ENCODE measurements at places on chromosomes 5 and 9.

DNA sequence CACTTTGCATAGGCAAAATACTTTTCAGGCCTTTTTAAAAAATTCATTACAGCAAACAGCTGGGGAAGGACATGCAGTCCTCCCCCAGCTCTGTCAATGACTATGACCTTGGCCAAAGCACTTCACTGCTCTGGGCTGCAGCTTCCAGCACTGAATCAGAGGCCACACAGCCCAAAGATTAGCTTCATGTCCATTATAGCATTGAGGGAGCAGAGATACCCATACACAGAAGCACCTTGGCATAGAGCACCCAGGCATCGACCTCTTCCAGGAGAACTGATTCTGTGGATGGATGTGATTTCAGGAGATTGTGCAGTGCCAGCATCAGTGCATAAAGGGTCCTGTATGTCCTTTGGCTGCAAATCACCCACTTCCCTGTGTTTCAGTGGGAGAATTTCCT is 241.9 kb downstream of the MARCHF11 start:
- DNase-seq, result no peak

- DNase-seq, result no peak
Observed at GRCh38 chr5:139341187-139341688, 416 bp upstream of the PAIP2 start.

DNA sequence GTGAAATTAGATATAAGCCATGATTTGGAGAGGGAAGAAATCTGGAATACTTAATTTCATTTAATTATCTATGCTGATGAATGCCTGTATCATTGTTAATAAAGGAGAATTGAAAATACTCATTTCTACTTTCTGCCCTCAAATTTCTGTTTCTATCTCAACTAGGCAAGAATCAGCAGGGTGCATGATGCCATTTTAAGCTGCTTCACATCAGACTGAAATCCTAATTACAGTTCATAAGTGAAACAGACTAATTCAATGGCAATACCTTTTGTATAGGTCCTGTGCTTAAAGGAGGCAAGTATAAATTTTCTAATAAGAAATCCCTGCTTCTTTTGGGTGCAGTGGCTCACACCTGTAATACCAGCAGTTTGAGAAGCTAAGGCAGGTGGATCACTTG is 22.3 kb upstream of the TAL2 start:
- no peak for DNase-seq

DNA sequence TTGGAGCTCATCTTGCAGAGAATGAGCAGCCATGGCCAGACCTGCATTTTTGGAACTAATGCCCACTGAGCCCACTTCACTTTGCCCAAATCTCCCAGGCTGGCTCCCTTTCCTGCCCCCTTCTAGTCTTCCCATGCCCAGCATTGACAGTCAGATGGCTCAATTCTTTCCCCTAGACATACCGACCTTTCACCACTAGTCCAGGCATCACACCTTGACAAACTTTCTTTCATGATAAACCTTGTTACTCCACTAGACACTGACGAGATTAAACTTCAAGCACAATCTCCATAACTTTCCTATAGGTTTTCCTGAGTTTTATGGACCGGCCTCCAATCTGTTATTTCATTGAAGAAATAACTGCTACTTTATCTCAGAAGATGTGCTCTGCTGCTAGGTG is 47.8 kb upstream of the RAI14 start:
- DNase-seq, result no peak

GRCh38 chr5:79743846-79744605 is 54.4 kb downstream of the CMYA5 start:
- DNase-seq, result no peak

DNA sequence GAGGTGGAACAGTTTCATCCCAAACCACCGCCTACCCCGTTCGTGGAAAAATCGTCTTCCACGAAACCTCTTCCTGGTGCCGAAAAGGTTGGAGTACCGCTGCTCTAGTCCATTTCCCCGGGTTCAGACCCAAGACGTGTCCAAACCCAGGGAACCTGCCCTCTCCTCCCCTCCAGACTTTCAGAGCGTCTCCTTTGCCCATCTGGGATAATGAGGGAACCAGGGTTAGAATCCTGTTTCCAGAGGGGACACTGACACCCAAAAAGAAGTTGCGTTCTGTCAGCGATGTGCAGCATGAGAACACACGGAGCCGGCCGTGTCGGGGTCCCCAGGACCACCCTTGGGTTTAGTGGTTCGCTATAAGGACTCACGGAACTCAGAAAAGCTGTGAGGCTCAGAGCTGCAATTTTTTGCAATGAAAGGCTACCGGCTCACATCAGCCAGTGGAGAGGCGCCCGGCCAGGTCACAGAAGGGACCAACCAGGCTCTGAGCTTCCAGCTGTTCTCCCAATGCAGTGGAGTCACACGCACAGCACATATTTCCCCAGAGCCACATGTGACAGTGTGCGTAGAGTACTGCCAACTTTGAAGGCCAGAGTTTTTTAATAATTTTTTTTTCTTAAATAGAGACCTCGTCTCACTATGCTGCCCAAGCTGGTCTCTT is 19.4 kb downstream of the LAMC3 start:
- DNase-seq, result no peak

GRCh38 chr5:135062216-135063055 is 28.4 kb upstream of the PITX1 start:
- no peak for DNase-seq

GRCh38 chr9:115327436-115328122 is 209.6 kb upstream of the TNC start:
- DNase-seq, result no peak

GRCh38 chr5:96051401-96051830 is 89.8 kb upstream of the ELL2 start:
- no peak for DNase-seq

DNA sequence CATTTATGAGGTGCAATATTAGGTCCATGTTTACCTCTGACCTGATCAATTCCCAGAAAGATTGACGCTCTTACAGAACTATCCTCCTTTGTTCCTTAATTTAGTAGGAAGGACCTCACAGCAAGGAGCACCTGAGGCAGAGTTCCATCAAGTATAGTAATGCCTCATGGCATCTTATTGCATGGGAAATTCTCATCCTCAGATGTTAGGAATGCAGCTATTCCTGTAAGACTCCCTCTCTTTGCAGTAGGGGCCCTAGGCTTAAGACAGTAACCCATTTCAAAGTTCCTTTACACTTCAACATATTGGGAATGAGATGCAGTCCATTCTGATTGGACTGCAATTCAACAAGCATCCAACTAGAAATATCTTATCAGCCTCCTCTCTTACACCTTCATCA is 69.8 kb downstream of the SLCO4C1 start:
- DNase-seq, result no peak
